Kidney glomerular epithelial cell (primary cell): ENCODE measurements at places on chromosomes 4 and X.

DNA sequence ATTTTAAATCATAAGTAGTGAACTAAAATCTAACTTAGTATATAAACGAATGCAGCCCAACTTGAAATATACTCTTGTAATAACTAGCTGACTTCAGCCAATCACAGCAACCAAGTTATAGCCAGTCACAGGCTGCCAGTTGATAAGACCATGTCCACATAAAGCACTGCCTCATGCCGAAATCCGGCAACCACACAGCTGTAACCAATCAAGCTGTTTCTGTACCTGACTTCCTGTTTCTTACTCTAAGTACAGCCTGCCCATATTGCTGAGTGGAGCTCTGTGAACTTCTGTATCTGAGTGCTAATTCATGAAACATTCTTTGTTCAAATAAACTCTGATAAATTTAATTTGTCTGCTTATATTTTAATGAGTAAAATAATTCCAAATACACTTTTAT is 805.3 kb upstream of the EPHA5 start:
- no peak for DNase-seq

DNA sequence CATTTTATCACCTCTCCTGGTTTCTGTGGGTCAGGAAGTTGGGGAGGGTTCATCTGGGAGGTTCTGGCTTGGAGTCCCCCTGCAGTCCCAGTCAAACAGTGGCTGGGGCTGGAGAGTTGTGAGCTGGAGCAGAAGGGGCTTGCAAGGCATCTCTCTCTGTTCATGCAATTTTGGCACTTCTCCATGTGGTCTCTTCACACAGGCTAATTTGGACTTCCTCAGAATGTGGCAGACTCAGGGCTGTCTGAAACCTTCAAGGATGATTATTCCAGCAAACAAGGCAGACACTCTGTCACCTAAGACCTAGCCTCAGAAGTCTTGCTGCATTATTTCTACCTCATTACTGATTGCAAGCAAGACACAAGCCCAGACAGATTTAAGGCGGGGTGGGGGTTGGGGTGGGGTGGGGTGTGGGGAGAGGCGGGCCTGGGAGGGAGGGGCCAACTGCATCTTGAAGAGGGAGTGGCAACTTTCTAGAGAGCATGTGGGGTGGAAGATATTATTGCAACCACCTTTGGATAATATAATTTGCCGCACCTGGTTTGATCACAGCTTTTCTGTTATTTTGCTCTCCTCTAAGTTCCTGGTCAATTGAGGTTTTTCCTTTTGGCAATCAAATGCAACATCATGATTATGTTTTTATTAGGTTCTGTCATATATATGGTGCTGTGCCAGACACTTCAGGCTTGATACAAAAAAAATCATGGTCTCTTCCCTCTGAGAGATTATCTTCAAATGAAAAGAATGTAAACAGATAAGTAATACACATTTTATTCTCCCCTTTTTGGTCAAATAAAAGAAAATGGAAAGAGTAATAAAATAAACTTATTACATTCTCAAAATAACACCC is 799.5 kb downstream of the RPA4 start:
- no peak for DNase-seq

DNA sequence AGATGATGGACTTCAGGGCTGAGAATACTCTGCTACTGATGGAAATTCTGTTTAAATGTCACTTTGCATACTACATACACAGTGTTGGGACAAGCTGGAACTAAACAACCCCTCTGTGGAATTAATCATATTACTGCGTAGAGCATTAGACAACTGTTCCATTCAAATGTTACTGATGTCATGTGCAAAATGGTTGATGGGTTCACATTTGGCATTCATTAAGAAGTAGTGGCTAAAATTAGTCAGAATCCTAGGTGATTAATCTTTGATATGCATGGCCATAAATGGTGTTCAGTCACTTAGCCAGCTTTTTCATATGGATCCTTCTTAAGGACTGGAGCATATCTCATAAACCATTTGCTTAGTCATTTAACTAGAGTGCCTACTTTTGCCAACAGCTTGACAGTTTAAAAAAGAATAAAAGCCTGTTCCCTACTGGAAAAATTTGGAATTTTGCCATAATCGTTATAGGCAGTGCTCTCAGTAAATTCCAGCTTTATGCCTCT is 105.2 kb downstream of the RNF150 start:
- DNase-seq = peak; percentile 17

DNA sequence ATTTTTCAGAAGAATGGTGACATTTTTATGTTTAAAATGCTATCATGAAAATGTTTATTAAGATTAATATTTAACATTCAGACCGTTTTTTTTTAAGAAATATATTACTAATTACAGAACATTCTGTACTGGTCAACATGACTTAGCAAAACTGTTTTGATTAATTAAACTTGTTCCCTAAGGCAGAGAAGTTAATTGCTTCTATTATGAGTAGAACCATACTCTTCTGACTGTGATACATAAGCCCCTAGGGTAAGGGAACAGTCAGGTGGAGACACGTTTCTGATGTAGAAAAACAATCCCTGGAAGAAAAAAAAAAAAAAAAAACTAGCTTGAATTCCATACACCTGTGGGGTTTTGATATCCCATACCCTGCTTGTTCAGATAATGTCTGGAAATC is 97.4 kb downstream of the GPM6A start:
- DNase-seq = no peak

DNA sequence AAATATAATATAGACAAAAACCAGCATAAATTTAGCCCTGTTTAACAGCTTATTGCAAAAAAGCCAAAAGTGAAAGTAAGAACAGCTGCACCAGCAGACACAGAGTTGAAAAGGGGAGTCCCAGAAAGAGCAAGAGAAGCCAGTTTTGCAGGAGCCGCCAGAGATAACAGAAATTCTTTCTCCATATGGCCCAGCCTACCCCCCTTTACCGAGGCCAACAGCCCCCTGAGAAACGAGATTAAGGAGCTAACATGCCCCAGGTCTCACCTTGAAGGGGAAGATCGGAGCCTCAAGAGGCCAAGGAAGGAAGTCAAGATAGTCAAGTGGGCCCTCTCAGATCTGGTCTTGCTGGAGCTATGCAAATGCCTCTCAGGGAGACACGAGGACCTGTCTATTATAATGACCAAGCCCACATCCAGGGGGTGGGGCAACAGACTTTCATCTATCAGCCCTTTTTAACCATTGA is 4.8 kb downstream of the ACOX3 start:
- no peak for DNase-seq

DNA sequence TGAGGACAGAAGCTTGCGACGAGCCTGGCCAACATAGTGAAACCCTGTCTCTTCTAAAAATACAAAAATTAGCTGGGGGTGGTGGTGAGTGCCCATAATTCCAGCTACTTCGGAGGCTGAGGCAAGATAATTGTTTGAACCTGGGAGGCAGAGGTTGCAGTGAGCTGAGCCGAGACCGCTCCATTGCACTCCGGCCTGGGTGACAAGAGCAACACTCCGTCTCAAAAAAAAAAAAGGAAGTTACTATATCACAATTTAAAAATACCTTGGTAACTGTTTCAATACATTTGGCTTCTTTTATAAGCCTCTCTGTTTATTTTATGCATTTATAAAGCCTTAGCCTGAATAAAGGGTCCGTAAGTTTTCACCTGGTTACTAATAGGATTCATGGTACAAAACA is 46.6 kb upstream of the CHRNA9 start:
- DNase-seq = no peak

GRCh38 chr4:113290666-113291065 is 241.2 kb downstream of the ANK2 start:
- DNase-seq = no peak

DNA sequence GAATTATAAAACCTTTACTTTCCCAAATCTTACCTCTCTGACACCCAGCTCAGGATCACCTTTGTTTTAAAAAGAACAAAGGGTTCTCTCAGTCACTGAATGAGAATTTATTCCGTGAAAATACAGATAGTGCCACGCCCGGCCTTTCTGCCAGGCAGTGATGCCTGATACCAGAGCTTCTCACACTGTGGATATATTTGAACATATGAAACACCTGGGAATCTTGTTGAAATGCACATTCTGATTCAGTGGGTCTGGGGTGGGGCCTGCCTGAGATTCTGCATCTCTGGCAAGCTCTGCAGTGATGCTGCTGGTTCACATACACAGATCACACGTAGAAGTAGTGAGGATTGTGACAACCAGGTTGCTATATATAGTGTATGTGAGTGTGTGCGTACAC is 46.0 kb downstream of the ELOVL6 start:
- DNase-seq = no peak

DNA sequence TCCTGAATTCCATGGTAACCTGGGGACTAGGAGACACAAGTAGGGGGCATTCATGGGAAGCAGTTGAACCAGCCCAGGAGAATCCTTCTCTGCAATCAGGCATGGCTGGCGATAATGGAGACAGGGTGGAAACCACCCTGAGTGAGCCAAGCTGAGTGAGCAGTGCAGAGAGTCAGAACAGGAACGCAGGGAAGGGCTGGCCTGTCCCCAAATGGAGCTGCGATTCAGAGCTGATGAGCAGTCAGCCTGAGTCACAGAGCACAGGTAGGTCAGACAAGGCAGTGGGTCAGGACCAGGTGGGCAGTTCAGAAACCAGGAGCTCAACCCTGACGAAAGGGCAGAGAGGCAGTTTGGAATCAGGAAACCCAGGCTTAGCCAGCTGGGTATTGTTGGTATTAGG is 129.0 kb downstream of the BTC start:
- DNase-seq = no peak

DNA sequence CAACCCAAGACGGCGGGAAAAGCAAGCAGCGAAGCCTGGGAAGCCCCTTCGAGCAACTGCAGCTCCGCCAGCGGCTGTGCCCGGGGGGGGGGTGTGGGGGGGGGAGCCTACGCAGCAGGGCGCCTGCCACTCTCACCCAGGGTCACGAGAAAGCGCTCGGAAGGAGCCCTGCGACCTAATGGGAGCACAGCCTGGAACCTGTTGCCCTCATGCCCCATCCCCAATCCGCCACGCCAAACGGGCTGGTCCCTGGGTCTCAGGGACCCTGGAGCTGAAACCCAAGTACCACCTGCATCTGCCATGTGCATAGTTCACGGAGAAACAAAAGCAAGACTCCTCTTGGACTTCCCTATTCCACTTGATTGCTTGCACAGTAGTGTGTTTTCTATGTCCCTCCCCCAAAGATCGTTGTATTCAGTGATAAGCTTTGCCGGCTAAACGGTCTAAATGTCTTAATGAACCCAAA is 359 bp upstream of the GAB3 start:
- DNase-seq = no peak

- DNase-seq = peak; percentile 19
Observed at GRCh38 chrX:3244203-3244743, 102.2 kb downstream of the MXRA5 start.

- DNase-seq = no peak
Observed at GRCh38 chr4:148780426-148781005, 338.3 kb upstream of the NR3C2 start.

- no peak for DNase-seq
Observed at GRCh38 chr4:38181286-38181685, 221.1 kb downstream of the PTTG2 start.

DNA sequence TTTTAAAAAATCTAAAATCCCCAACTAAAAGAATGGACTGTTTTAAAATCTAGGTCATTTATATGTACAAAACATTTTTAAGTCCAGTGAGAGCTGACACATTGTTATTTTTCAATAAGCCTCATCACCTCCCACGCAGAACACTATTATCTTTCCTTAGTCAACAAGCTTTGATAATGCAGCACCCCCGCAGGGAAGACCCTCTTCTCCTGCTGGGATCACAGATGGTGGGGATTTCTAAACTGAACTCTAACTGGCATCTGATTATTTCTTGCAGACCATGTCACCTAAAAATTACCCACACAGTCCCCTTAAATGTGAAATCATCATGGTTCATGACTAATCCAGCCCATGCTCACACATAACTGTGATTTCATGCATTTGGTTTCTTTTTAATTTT is 11.6 kb downstream of the SYTL4 start:
- peak; percentile 4 for DNase-seq

DNA sequence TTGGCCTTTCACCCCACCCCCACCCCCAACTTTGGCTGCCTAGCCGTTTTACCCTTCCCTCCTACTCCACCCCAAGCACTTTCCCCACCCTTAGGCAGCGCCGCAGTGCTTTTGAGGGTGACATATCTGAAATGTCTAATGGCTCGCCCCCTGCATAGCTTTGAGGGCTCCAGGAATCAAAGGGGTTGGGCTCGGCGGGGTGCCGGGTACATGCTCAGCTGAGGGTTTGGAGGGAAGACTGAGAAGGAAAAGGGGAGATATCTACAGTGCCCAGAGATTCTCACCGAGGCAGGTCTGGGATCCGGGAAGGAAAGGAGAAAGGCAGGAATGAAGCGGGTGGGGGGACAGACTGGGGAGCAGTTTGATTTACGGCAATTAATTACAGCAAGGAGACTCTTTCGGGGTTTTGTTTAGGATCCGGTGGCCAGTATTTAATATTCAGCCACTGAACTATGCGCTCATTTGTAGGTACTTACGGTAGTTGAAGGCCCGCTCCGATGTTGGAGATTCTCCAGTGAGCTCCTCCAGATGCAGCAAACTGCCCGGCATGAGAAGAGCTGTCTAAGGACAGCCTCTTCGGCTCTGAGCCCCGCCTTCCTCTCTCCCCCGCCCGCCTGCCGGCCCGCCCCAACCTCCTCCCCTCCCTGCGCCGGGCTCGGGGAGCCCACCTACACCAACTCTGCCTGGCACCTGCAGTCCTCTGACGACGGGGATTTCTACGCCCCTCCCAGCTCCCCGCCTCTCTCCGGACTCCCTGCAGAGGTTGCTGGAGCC is at the start of gene IGSF1:
Gene IGSF1 (minus strand): TSS at position 569 of the 774 bp plus-strand sequence. CDS start 2,632 bp downstream, outside the sequence.
- no peak for DNase-seq

- no peak for DNase-seq
Observed at GRCh38 chrX:127466211-127466610, 586.0 kb downstream of the ACTRT1 start.

DNA sequence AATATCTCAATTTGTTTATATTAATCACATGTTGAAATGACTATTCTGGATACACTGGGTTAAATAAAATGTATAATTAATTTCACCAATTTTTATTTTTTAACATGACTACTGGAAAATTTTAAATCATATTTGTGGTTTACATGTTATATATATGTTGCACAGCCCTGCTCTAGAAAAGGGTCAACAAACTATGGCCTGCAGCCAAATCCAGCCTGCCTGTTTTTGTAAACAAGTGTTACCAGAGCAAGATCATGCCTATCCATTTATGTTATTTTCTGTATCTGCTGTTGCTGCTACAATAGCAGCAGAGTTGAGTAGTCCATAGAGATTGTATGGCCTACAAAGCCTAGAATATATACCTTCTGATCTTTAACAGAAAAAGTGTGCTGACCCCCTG is 1.2 kb downstream of the TCEANC start:
- DNase-seq = no peak
